Thymus (tissue), 14 donors: ENCODE measurements at places on chromosomes 2 and 18.

- no peak for DNase-seq
Observed at GRCh38 chr18:32772581-32773381, at the start of gene KLHL14. KLHL14 (minus strand) TSS chr18:32773023; CDS start chr18:32770591, 2,432 bp downstream.

- DNase-seq = no peak
Observed at GRCh38 chr2:239958473-239958765, 66.7 kb downstream of the NDUFA10 start.

GRCh38 chr2:24261441-24261840 is 86.6 kb downstream of the FAM228A start:
- no peak for DNase-seq

DNA sequence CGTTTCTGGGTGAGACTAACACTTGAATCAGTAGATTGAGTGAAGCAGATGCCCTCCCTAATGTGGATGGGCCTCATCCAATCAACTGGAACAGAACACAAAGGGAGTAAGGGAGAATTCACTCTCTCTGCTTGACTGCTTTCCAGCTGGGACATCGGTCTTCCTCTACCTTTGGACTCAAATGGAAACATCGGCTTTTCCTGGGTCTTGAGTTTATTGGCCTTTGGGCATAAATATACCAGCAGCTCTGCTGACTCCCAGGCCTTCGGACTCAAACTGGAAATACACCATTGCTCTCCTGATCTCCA is 311.6 kb downstream of the STK39 start:
- DNase-seq = no peak

DNA sequence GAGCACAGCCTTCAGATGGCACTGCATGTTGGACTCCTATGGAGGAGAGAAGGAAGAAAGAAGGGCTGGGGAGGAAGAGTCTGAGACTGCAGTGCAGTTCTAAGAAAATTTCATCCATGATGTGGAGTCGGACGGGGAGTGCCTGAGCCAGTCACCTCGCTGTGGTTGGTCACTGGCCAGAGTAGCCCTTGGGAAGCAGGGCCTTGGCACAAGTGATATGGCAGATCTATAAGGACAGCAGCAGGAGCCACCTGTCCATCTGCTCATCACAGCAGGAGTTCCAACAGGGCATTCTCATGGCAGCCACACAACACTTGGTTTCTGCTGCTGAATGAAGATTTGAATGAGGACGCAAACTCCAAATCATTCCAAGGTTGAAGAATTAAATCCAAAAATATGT is 314.8 kb downstream of the CYP26B1 start:
- DNase-seq = no peak

DNA sequence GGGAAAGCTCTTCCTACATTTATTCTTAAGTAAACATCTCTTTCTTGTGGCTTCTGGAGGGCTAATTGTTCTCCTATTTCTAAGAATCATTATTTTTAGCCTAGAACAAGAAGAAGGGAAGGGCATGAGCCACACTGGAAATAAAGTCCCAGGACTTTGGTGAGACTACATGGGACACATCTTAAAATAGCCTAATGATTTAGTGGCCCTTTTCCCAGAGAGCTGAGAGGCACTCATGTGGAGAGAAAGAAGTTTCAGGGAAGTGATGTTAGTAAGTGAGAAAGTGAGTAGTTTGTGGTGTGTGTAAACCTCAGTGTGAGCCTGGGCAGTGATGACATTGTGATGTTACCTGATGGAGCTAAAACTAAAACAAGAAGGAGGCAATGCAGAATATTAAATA is 14.6 kb downstream of the ITGA4 start:
- no peak for DNase-seq

DNA sequence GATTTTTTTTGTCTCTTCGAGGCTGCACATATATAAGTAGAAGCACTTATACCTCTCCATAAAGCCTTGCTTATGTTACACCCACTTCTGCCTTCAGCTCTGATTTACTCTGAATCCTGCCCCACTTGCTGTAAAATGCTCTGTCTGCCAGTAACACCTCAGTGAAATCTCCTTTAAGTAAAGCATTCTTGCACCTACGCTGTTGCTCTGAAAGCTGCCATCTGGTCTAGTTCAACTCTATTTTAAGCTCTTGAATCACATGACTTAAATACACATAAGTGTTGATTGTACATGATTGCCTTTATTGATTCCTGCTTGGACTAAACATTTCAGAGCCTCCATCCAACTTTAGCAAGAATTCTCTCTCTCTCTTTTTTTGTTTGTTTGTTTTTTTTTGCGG is 609.0 kb upstream of the CELF4 start:
- no peak for DNase-seq

GRCh38 chr2:182020286-182021070 is 34.8 kb downstream of the PPP1R1C start:
- peak; percentile 41 for DNase-seq

- DNase-seq = no peak
Observed at GRCh38 chr2:44201648-44202165, 33.0 kb downstream of the PPM1B start.

DNA sequence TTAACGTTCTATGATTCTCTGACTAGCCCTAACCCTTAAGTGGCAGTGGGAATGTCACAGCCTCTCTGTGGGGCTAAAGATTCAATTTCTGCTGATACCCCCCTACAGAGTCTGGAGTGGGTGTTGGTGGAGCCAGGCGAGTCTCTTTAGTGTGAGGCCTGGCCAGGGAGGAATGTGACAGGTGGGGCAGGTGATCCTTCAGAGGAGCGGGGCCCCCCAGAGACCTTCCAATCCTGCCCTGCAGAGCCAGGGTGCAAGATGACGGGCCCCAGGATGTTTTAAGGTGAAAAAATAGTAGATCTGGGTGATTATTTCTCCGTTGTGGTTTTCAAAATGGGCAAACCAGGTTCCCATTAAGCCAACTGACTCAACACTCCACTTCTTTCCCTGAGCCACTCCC is 28.2 kb upstream of the DNMT3A start:
- no peak for DNase-seq

DNA sequence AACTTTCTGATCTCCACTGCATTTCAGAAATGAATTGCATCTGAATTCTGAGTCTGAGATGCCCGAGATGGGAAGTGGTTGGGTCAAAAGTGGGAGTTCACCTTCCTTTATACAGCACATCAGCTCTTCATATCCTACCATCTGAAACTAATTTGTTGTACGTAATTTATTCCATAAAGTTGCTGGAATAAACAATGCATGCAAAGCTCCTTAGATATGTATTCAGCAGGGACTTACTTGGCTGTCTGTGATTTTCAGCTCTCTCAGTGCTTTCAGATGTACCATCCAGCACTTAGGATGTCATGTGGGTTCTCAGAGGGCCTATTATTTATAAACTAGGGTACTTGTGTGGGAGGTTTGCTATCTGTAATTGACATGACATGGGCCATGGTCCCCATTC is 46.9 kb upstream of the EFEMP1 start:
- no peak for DNase-seq

DNA sequence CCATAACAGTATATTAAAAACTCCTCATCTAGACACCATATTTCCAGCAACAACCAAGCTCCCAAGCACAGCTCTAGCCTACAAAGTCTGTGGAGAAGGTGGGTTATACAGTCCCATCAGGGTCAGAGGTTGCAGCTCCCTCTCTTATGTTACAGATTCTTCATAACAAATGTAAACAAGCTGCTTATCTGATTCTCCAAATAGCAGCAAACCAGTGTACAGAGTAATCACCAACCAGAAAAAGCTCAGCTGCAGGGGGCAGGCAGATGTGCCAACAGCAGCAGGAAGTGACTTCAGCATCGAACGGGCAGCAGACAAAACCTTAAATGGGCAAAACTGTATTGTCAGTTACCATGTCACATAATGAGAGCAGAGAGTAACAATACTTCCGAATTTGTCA is 52.9 kb upstream of the NABP1 start:
- peak; percentile 46 for DNase-seq

GRCh38 chr2:226716126-226716525 is 83.5 kb downstream of the IRS1 start:
- DNase-seq = no peak

DNA sequence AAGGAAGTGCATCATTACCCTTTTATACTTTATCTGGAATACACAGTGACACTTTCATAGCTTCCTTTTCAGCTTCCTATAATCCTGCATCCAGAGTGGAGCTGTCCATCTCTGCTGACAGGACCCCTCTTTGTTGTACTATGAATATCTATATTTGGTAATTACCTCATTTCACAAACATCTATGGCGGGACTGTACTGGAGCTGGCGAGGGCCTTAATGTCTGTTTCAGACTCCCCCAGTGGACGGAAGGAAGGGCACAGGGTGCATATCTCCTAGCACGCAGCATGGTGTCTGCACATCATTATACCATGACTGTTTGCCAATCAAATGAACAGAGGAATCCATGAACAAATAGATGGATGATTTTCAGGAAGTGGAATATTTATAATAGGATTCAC is 142.3 kb downstream of the SOX11 start:
- DNase-seq = no peak

DNA sequence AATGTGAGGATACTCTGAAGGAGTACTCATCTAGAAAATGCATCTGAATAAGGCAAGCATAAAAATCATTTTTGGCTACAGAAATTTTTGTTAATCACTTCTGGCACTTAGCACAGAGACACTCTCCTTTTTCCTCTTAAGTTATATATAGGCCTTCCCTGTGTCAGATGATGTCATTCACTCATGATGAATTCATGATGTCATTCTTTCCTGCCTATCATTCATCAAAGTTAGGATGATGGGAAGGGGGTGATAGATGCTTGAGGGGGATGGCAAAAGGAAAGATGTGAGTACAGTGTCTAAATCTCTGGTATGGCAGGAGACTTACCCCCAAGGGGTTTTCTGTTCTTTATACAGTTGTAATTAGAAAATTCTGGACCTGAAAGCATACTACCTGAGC is 42.0 kb downstream of the MAP3K20 start:
- DNase-seq = no peak

DNA sequence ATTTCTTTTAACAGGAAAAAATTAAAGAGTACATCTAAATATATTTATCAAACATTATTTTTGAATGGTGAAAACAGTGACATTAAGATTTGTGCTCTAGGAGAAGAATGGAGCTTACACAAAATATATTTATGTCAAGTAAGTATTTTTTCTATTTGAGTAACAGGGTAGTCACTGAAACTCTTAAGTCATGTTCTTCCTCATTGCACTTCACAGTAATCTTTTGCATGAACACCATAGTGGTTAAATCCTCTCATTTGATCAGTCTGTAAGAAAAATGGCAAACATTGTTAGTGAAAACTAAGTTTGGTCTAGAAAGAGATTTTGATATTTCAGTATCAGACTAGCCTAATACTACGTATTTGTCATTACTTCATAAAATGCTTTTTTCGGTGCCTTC is 8.1 kb downstream of the GMCL1 start:
- no peak for DNase-seq

DNA sequence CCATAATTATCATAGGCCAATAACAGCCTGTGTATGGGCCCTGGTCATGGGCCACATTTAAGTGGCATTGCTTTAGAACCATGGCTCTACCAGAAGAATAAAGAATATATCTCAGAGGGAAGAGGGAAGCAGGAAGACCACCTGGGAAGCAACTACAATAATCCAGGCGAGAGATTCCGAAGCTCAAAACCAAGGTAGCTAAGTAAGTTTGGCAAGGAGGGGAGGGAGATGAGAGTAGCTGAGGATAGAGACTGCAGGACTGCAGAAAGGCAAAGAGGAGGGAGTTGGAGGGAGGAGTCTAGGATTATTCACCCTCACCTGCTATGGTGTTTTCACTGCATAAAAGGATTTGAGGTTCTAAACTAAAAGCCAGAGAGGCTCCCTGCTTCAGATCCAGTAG is 293.5 kb downstream of the SETBP1 start:
- no peak for DNase-seq
